Left renal pelvis (tissue), 4 donors: ENCODE measurements at places on chromosomes 7 and 10.

GRCh38 chr7:17194656-17195055 lies 103.8 kb upstream of the AHR start:
- DNase-seq, result no peak

GRCh38 chr10:15464381-15464780 lies 93.3 kb upstream of the FAM171A1 start:
- no peak for DNase-seq

DNA sequence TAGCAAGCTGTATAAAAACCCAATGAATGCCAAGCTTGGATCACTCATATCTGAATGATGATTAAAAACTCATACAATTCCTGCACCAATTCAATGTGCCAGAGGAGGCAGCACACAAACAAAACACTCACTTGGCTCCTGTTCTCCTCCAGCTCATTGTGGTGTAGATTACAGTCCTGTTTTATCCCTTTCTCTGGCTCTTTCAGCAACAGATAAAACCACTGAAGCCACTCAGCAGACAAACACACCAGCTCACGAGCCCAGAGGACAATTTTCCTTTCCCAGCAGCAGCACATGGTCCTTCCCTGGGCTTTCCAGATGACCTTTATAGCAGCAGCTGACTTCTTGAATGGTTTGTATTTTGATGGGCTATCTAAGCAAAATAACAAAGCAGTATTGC lies 107.3 kb upstream of the STARD3NL start:
- DNase-seq, result peak; percentile 6

GRCh38 chr7:39199006-39199405 lies 221.3 kb downstream of the POU6F2 start:
- no peak for DNase-seq

DNA sequence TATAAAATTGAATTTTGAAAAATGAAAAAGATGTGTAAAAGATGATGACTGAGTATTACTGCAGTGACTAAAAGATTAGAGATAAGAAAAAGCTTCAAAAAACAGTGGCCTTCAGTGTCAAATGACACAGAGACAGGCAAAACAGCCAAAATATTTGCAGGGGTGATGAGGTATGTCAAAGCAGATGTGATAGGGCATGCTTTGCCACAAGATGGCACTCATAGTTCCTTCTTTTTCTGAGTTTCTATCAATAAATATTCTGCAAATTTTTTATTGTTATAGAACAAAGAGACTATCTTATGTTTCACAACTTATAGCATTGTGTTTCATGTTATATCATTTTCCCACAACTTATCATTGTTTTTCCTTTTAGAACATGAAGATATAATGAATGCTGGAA lies 344.1 kb upstream of the HPS1 start:
- no peak for DNase-seq

GRCh38 chr10:59360605-59361405 lies 1.5 kb downstream of the FAM13C start:
- DNase-seq, result no peak

DNA sequence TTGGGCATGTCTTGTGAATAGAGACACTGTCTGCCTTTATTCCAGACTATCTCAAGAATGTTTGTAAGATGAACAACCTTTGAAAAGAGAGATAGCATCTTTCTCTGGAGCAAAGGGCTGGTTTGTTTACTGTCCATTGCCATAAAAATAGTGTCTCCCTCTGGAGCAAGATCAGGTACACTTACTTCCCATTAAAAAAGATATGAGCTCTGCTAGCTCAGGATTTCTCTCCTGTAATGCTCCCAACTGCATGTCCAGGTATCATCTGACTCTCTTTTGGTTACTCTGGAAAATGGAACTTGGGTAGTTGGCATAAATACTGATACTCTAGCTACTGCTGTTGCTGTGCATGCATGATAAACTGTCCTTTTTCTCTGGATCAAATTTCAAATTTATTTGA lies 381.1 kb downstream of the TFEC start:
- no peak for DNase-seq

DNA sequence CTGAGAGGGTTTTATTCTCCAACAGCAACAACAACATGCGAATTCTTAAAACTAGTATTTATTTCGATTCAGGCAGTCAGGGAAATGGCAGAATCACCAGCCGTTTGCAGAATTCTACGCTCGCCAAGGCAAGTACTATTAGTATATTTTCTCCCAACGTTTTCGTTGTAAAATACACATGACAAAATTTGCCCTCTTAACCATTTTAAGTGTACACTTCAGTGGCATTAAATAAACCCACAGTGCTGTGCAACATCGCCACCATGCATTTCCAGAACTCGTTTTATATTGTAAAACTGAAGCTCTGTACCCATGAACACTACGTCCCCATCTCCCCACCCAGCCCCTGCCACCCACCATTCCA lies 10.8 kb downstream of the EN2 start:
- DNase-seq, result no peak

GRCh38 chr7:42596737-42597136 lies 315.1 kb downstream of the C7orf25 start:
- DNase-seq, result no peak

DNA sequence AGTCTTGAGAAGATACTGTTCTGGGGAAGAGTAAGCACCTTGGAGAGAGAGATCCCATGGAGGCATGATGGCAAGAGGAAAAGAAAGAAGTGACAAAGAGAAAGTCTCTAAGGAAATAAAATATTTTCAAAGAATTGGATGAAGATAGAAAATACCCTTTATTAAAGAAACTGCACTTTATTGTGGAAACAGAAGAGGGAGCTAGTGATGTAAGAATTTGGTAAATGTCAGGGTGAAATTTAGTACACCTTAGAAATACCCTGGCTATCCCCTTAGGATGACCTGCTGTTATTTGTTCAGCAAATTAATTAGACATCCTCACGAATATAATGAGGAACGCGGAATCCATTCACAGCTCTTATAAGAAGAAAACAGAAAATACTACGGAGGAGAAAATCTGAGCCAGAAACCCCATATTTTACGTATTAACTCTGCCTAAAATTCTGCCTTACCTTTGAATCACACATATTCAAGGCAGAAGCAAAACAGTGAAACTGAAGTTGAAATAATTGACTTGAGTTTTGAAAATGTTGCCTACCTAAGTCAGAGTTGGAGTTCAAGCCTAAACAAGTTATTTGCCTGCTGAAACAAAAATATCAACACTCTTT lies 90.7 kb downstream of the TFPI2 start:
- no peak for DNase-seq

GRCh38 chr10:105291571-105291970 lies 650.5 kb downstream of the SORCS3 start:
- DNase-seq, result no peak

- no peak for DNase-seq
These were observed 93.0 kb upstream of the PCGF5 start for GRCh38 chr10:91127341-91128082.

GRCh38 chr7:2107386-2108070 lies 125.2 kb downstream of the MAD1L1 start:
- DNase-seq, result no peak

DNA sequence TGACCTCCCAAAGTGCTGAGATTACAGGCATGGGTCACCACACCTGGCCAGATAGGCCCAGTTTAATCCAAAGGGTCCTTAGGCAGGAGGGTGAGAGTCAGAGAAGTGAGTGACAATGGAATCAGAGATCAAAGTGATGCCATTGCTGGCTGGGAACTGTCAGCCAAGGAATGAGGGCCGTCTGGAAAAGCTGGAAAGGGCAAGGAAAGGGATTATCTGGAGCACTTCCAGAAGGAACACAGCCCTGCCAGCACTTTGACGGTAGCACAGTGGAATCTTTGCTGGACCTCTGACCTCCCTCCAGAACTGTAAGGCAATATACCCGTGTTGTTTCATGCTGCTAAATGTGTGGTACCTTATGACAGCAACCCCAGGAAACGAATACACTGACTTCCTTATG lies 11.3 kb upstream of the TAS2R40 start:
- DNase-seq, result no peak

DNA sequence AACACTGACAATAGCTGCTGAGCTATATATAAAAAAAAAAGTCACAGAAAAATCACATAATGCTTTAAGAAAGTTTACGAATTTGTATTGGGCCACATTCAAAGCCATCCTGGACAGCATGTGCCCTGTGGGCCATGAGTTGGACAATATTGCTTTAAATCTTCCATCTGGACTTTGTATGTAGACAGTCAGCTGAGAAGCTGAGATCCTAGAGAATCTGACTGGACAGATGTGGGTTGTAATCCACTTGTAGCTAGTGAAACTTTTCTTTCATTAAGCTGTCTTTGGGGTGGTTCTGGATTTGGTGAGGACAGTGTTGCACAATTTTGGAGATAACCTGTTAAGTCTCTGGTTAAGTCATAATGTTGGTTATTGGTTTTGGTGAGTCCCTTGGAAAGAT lies 824.5 kb downstream of the CCSER2 start:
- DNase-seq, result no peak

- DNase-seq, result no peak
These were observed 166.9 kb downstream of the UBE2H start for GRCh38 chr7:129785685-129786514.

- DNase-seq, result no peak
These were observed 49.4 kb downstream of the GTF2IRD1 start for GRCh38 chr7:74503061-74503460.

GRCh38 chr10:86899670-86900276 lies 57.6 kb downstream of the MMRN2 start:
- peak; percentile 60 for DNase-seq

GRCh38 chr10:111077785-111078504 lies 1.1 kb downstream of the ADRA2A start:
- DNase-seq, result no peak

DNA sequence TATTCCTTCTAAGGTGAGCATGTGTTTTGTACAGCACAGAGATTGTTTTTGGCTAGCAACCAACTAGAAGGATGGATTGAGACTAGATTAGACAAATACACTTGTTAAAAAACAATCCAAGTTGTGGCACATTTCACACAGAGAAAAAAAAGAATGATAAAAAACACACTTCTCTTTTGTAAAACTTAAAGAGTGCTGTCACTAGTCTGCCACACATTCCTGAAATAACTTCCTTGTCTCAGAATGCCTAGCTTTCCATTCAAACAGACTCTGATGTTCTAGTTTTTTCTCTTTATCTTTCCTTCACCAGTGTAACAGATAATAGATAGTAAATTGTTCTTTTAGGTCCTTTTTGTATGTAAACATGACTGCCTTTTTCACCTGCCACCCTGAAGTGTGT lies 11.4 kb downstream of the DLD start:
- DNase-seq, result no peak

- no peak for DNase-seq
These were observed 35.7 kb downstream of the GFRA1 start for GRCh38 chr10:116237260-116237659.

DNA sequence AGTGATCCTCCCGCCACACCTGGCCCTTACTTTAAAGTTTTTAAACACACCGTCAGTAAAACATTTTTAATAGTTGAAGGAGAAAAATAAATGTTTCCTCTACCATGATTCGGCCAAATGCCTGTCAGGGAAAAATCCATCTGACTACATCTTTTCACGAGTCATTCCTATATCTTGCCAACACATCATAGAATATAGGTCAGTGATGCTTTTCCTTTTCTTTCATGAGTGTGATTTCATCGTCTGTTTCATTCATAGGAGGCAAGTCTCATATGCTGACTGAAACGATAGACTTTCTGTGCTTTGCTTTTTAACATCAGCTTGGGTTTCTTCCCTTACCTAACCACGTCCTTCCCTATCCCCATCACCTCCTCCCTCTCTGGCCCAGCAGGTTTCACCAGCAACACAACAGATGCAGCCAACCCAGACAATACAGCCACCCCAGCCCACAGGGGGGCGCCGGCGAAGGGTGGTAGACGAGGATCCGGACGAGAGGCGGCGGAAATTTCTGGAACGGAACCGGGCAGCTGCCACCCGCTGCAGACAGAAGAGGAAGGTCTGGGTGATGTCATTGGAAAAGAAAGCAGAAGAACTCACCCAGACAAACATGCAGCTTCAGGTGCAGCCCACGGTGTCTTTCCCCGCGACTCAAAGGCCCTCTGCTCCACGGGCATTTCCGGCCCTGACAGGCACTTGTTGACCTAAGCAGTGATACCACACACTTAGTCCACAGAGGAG lies 149.2 kb downstream of the TRIL start:
- DNase-seq, result no peak

- no peak for DNase-seq
These were observed 2.8 kb upstream of the SLC29A3 start for GRCh38 chr10:71316056-71316785.

- DNase-seq, result no peak
These were observed 163.7 kb downstream of the SRPK2 start for GRCh38 chr7:105224884-105225651.

- no peak for DNase-seq
These were observed 94.0 kb upstream of the STEAP1B start for GRCh38 chr7:22594020-22594419.

DNA sequence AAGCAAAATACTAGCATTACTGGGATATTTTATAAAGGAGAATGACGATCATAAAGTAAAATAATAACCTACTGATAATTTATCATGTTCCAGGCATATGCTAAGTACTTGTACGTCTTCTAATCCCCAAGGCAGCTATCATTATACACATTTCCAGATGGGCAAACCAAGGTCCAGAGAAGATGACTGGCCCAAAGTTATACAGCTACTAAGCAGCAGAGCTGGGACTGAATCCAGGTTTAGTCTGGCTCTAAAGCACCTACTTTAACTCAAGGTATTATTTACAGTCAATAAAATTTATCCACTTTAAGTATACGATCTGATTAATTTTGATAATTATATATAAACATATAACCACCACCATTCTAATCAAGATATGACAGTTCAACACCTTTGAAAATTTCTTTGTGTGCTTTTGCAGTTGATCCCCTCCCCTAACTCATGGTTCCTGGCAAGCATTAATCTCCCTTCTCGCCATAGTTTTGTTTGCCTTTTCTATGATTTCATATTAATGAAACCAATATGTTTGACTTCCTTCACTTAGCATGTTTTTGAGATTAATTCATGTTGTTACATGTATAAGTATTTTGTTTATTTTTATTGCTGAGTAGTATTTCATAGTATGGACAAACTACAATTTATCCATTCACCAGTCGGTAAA lies 126.7 kb downstream of the CPEB3 start:
- no peak for DNase-seq

- no peak for DNase-seq
These were observed 49.1 kb downstream of the SHH start for GRCh38 chr7:155763122-155763521.

DNA sequence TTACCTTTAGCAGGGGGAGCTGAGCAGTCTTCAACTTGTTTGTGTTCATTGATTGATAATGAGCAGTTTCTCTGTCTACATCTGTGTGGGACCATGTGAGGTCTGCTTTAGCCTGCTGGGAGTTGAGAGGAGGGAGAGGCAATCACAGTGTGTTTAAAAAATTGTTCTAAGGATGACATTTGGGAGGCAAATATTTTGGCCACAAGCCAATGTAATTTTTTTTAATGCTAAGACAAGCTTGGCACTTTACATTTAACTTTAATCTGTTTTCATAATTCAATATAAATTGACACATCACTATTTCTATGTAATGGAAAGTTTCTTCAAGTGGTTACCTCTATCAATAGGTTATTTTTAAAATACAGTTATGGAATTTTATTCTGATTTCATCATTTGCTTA lies 55.9 kb upstream of the SEMA3A start:
- no peak for DNase-seq

- no peak for DNase-seq
These were observed 69.9 kb downstream of the HYCC1 start for GRCh38 chr7:22944022-22944421.
